ENCODE measurements at places on chromosomes 4 and X.
A peak's percentile ranks its signal among the peaks of the same experiment; 100 is the strongest.

- DNase-seq = no peak
These were observed 737.2 kb upstream of the SLIT2 start for GRCh38 chr4:19514276-19515070.

GRCh38 chr4:37650481-37650880 is 35.7 kb downstream of the RELL1 start:
- no peak for DNase-seq

- DNase-seq = no peak
These were observed 36.9 kb downstream of the LAMTOR3 start for GRCh38 chr4:99857307-99857706.

DNA sequence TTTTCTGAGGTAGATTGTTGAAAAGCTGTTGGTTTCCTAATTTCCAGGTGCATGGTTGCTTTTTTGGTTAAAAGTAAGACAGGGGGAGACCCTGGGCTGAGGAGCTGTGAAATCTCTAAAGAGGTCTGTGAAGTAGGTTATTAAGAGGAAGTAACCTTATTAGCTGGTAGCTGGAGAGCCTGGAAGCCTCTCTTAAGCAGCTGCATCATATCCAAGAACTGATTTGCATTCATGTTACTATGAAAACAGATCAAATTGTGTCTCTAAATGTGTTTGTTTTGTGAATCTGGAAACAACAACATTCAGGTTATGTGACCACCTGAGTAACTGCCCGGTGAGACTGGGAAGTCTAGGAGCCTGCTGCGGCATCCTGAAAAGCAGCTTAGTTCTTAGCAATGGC is 54.1 kb downstream of the ARHGAP10 start:
- DNase-seq = no peak

- DNase-seq = no peak
These were observed 50.9 kb upstream of the TAB3 start for GRCh38 chrX:30939928-30940327.

GRCh38 chr4:177109769-177110168 is 199.9 kb upstream of the NEIL3 start:
- DNase-seq = no peak

GRCh38 chr4:7574287-7575014 is 139.7 kb upstream of the PSAPL1 start:
- DNase-seq = no peak

- DNase-seq = no peak
These were observed 19.3 kb downstream of the EVC2 start for GRCh38 chr4:5689065-5689464.

GRCh38 chrX:11416600-11416999 is 123.4 kb downstream of the AMELX start:
- DNase-seq = peak; percentile 42

DNA sequence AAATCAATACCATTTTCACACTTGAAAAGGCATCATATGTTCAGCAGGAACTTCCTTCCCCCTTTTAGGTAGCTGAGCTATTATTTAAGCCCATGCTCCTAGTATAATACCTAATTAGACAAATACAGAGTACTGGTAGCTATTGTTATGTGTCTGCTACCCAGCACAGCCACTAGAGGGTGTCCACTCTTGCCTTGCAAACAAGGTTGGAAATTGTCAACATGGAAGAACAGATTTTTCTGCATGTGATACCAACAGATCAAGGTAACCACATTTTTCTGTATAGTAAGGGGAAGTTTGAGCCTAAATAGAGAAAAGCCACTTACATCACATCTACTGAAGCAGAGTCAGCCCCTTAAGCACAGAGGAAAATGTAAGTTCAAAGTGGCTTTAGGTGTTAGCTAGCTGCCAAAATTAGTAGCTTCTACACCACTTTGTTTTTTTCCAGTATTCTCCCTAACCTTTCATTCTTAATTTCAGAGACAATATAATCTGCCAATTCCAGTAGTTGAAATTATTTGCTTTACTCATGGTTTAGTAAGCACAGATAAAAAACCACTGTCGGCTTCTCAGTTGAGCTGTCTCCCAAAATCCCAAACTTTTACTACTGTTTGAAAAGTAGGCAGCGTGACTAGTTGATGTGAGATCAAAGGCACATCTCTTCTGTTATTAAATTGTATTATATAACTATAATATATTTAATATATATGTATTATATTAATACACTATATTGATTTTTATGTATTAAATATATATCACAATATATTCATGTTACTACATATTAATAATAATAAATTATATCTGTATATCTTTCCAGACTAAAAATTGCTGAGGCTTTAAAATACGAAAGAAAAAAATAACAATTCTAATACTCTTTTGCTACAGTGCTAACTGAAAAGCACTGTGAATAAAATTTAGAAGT is 38.2 kb downstream of the EDNRA start:
- peak; percentile 52 for DNase-seq

DNA sequence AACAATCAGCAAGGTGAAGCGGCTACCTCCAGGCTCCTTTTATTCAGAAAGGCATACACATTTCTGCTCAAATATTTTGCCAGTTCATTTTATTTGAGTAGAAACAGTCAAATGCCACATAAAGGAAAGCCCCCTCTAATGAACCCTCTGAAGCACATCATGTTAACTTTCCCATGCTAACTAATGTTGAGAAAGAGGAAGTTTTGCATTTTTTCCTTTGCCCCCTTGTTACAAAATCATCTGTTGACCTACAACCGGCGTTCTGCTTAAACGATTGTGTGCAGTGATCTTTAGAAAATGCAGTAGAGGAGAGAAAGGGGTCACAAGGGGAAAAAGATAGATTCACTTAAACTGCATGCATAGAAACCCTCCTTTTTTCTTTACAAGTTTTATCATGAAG is 25.2 kb upstream of the ATXN3L start:
- no peak for DNase-seq

DNA sequence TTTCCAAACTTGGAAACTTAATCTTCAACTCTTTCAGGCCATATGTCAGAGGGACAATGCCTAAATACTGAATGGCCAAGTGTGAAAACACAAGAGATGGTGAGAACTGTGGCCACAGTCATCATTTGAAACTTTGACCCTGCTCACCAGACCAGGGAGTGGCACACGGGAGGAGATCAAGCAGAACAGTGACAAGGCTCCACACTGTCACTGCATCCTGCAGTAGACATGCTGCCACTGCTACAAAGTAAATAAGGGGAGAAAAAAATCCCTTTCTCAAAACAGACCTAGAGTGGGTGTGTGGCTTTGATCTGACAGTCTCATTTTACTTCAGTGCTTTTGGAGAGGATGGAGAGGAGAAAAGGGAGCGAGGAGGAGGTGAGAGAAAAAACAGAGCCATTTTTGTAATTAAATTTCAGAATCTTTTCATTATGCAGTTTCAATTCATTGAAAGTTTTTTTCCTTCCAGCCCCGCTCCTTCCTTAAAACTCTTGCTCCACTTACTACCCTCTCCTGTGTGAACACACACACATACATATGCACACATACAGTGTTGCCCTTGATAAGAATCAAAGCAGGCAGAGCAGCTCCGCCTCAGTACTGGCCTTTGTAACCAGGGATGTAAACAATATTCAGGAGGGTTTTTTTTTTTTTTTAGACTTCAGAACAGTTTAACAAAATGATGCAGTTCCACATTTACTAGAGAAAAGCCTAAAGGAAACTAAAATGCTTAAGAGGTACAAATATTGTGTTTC is 34.4 kb downstream of the NEXMIF start:
- DNase-seq = no peak

DNA sequence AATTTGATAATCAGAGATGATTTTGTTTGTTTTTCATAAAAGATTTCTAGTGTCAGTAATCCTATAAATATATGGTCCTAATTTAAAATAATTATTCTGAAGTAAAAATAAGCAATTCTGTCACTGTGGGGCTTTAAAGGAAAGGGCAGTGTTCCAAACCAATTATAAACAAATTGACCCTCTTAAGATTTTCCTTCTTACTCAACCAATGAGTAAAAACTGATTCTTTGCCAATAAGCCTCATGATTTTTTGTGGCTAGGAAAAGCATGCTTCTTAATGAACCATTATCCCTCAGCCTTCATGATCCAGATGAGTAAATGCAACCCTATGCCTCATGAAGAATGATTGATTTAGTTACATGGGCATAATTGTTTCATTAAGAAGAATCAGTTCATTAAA is 1010.4 kb downstream of the ADGRL3 start:
- no peak for DNase-seq
